AG04450 (cell line): ENCODE measurements at places on chromosomes 12 and 14.

- DNase-seq = no peak
Measured at GRCh38 chr14:101235335-101236103, 325.8 kb upstream of the DIO3 start.

- DNase-seq = no peak
Measured at GRCh38 chr14:24392325-24393091, 6.3 kb upstream of the NYNRIN start.

DNA sequence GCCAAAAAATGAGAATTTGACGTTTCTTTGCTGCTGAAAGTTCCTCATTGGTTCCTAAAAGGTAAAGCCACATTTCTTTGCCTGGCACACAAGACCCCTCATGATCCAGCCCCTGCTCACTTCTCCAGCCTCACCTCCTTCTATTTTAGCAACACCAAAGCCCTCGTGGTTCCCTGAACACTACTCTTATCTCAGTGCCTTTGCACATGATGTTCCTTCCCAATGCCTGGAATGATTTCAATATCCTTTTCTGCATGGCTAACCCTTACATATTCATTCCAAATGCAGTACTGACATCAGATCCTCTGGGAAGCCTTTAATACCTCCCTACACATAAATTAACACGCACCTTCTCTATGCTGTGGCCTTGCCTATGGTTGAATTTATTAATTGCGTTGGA lies 39.9 kb downstream of the GLT8D2 start:
- DNase-seq = no peak

- no peak for DNase-seq
Measured at GRCh38 chr12:124501112-124501561, 66.3 kb downstream of the NCOR2 start.

DNA sequence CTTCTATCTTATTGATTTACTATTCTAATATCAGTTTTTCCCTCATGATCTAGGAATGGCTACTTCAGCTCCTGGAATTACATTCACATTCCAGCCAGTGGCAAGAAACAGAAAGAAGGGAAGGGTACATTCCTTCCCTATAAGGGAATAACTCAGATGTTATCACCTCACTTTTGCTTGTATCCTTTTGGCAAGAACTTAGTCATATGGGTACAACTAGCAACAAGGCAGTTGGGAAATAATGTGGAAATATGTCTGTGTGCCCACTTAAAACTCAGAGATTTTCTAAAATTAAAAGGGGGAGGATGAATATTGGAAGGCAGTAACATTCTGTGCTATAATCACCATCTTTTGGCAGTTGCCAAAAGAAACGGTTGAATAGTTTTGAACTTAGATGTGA lies 85.6 kb downstream of the MSRB3 start:
- DNase-seq = no peak

DNA sequence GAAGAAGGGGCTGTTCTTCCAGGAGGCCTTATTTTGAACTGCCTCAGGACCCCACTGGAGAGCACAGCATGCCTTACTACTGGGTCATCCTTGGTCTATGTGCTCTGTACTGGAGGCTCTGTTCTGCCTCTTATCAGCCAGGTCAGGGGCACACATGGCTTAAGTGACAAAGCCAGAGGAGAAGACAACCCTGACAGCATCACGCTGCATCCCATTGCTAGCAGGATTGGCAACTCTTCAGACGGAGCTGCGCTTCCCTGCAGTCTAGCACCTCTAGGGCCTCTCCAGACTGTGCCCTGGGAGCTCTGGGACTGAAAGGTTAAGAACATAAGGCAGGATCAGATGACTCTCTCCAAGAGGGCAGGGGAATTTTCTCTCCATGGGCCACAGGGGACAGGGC lies 17.3 kb upstream of the TIGAR start:
- DNase-seq = no peak

GRCh38 chr14:35050652-35051051 lies 4.6 kb downstream of the FAM177A1 start:
- DNase-seq = no peak

DNA sequence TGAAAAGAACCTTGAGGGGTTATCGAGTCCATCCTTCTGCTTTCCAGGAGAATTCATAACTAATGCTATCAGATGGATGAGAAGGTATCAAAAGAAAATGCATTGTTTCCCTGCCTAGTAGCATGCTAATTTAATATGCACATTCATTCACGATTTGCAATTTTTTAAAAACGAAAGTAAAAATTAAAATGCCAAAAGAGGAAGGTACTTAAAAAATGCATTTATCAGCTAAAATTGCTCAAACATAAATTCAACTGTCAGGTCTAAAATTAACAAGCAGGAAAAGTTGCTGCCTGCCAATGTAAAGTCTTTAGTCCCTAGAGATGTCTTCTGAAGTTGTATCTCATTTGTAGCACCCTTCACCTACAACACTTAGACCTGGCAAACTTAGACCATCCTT lies 7.9 kb downstream of the ATF7 start:
- DNase-seq = no peak

GRCh38 chr12:82757059-82757458 lies 70.4 kb downstream of the TMTC2 start:
- DNase-seq = no peak

DNA sequence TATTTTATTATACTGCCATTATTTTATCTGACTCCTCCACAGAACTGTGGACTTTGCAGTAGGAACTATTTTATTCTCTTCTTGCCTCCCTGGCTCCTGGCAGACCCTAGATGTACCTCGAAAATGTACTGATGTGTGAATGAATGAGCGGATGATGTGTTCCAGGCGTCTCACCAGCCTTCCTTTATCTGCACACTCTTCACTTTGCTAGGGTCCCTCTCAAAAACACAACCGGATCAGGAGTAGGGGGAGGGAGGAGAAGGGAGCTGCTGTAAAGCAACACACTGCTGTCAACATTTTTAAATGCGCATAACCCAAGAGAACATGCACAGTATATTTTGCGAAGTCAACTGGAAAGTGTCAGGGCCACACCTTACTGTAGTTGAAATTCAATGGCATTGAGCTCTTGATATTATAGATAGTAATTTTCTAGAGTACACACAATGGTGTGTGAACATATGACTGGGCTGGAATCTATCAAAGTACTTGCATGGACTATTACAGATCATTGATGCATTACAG lies 36.3 kb downstream of the SRGAP1 start:
- no peak for DNase-seq

DNA sequence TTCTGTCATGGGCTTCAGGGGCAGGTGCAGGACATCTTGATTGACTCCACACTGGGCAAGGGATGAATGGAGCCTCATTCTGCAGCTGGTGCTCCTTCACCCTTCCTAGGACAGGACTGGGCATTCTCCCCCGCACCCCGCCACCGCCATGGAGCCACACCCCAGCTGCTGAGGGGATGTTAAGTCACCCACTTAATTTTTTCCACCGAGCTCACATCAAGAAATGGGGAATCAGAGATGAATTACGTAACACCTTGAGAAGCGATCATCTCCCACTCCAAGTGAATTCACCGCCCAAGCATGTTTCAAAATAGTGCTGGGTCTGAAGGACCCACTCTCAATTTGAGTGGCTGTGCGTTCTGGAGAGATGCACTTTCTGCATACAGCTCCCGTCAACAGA lies 94.2 kb downstream of the EML1 start:
- no peak for DNase-seq

- DNase-seq = peak; percentile 33
Measured at GRCh38 chr12:96578526-96579125, 89.2 kb downstream of the CFAP54 start.

DNA sequence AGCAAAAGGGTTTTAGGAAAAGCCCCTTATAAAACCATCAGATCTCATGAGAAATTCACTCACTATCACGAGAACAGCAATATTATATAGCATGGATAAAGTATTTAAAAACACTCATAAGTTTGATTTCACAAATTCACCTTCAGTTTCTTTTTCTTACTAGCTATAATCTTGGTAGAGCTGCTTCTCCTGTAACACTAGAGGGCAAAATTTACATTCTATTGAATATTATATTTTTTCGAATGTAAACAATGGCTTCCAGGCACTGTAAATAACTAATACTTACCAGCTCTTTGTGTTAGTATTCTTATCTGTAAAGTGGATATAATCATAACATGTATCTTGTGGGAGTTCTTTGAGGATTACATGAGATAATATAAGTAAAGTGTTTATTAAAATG lies 259.6 kb downstream of the CCER1 start:
- DNase-seq = no peak

GRCh38 chr12:124603831-124604251 lies 36.4 kb upstream of the NCOR2 start:
- DNase-seq = no peak

DNA sequence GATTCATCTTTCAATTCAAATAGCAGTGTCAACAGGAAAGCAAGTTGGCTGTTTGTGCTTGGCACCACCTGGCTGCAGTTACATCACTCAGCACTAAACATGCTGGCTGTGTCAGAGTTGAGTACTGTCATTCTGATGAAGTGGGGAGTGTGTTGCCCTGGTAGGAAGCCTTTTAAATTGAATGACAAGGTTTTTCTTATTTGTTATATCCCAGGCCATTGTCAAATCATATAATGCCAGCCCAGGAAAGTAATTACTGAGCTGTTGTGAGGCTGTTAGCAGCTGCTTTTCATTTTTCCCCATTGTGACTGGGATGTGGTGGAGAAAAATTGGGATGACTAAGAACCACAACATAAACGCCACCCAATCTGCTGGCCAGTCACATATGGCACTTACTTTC lies 106.5 kb upstream of the PRKD1 start:
- DNase-seq = no peak

- DNase-seq = no peak
Measured at GRCh38 chr12:56222531-56222895, 791 bp upstream of the RNF41 start.

- DNase-seq = no peak
Measured at GRCh38 chr14:100776681-100777365, 49.1 kb upstream of the MEG3 start.

DNA sequence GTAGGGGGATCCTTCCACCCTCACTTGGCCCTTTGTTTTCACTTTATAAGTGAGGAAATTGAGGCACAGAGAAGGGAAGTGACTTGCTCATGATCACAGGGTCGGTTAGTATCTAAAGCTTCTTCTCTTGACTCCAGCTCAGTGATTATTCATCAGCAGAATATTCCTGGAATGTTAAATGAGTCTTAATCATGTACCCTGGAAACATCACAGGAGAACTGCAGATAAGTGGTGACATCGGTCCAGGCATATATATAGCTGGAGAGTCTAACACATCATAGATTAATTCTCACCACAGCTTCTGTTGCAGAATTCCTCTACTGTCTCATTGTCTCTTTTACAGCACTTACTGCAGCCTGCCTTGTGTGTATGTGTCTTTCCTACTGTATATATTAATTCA lies 69.9 kb downstream of the PAH start:
- no peak for DNase-seq

- no peak for DNase-seq
Measured at GRCh38 chr12:122042910-122043309, 21.2 kb downstream of the BCL7A start.

DNA sequence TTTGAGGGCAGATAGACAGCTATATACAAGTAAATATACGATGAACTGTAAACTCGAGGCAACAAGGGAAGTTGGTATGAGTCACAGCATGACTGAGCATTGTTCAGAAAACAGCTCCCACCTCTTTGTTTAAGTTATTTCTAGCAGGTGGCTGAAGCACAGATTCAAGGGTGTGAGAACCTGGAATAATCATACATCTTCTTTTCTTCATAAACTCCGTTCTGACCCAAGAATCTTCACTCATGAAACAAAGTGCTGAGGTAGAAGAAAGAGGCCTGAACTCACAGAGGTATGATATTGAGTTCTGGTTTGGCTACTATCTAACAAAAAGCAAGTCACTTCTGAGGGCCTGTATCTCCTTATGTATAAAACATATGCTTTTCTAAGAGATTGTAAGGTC lies 364.1 kb upstream of the KITLG start:
- DNase-seq = no peak

DNA sequence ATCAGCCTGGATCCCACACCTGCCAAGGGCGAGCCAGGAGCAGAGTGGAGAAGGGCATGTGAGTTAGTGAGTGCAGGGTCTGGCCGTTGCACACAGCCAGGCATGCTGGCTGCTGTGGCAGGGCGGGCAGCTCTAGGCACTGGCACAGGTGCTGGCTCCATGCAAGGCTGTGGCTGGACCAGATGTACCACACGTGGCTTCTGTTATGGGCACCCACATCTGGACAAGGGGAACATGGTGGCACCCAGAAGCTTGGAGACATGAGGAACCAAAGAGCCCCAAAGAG lies 20.1 kb downstream of the SERPINA3 start:
- no peak for DNase-seq

DNA sequence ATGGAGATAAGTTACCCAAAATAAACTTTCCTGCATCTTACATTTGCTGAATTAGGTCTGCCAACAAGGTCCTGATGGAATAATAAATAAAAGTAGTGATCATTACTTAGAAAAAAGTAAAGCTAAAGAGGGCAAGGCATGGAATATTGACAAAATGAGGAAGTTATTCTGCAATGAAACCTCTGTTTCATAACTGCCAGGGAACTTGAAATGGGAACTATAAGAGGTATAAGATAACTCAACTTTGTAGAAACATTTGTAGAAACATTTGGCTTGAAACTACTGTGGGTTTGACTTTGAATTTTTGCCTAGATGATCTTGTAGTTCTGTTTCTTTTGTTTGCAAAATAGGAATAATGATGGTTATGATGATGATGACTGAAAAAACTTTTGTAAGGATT lies 18.7 kb upstream of the YBX3 start:
- no peak for DNase-seq
